ENCODE measurements at places on chromosomes 12 and 14.
A peak's percentile ranks its signal among the peaks of the same experiment; 100 is the strongest.

DNA sequence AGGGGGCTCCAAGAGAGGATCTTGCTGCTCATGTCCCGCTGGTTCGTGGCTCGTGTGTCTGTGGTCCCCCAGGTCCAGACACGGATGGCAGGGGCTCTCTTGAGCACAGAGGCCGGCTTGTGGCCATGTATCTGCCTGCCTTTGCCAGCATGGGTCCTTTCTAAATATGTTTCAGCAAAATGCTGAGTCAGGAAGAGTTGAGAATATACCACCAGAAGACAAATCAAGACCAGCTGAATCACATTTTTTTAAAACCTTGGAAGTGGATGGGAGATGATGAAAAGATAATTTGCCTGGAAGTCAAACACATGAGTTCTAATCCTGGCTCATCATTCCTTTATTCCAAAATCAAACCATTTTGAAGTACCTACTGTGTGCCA, 58.0 kb downstream of the NUAK1 start:
- no peak for DNase-seq

GRCh38 chr12:121114019-121114639, 18.5 kb upstream of the P2RX7 start:
- DNase-seq = no peak

- no peak for DNase-seq
These were observed 14.5 kb upstream of the TNFRSF1A start for GRCh38 chr12:6356374-6356820.

DNA sequence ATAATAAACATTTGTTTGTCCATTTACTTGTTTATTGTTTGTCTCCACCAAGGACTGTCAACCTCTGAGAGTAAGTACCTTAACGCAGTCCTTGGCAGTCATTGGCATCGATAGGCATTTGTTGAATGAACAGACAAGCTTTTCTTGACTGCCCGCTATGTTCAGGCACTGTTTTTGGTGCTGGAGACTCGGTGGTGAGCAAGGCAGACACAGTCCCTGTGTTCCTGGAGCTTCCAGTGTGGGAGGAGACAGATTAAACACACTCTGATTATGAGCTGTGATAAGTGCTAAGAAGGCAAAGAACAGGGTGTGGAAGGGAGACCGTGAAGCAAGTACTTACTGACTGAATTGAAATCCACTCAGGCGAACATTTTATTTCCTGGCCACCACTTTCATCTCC, 1.2 kb downstream of the ATP6V0A2 start:
- peak; percentile 14 for DNase-seq

- DNase-seq = no peak
These were observed 1569.0 kb upstream of the FLRT2 start for GRCh38 chr14:83960832-83961512.

- DNase-seq = peak; percentile 44
These were observed 88.2 kb downstream of the TMX1 start for GRCh38 chr14:51328064-51328771.

- peak; percentile 77 for DNase-seq
These were observed 214.5 kb downstream of the PAH start for GRCh38 chr12:102702447-102703114.

GRCh38 chr12:25155022-25155576, 39.9 kb downstream of the DNAI7 start:
- peak; percentile 57 for DNase-seq

GRCh38 chr14:23120541-23121251, 1.6 kb upstream of the CEBPE start:
- DNase-seq = peak; percentile 87

GRCh38 chr14:95088665-95089064, 68.7 kb downstream of the DICER1 start:
- DNase-seq = no peak

GRCh38 chr12:50425589-50426258, 25.0 kb downstream of the LARP4 start:
- DNase-seq = no peak

GRCh38 chr14:50051106-50051505, 65.3 kb downstream of the VCPKMT start:
- DNase-seq = no peak
